ENCODE measurements at places on chromosomes 3 and 15. TPM values are rescaled to one million over a fixed set of nuclear protein-coding genes. Genes with fewer than 3 reads are reported as not detected.

Gene GLDN
- polyA plus RNA-seq: not detected

Gene GNAT1
- not detected for polyA plus RNA-seq

DNA sequence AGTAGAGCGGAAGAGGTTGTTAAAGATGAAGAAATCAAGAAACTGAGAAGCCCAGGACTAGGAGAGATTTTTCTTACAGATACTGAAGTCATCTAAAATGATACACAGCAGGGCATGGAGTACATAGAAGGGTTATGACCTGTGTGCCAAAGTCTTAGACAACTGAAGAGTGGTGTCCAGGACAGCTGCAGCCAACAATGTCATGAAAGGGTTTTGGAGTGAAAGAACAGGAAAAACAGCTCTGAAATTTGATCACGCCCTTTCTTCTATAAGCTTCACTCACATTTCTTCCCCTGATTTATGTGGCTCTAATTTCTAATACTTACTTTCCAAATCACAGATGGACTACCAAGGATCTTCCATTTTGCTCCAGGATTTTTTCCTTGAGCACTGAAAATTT is 3.0 kb downstream of the CFAP20DC start:
- no peak for DNase-seq

DNA sequence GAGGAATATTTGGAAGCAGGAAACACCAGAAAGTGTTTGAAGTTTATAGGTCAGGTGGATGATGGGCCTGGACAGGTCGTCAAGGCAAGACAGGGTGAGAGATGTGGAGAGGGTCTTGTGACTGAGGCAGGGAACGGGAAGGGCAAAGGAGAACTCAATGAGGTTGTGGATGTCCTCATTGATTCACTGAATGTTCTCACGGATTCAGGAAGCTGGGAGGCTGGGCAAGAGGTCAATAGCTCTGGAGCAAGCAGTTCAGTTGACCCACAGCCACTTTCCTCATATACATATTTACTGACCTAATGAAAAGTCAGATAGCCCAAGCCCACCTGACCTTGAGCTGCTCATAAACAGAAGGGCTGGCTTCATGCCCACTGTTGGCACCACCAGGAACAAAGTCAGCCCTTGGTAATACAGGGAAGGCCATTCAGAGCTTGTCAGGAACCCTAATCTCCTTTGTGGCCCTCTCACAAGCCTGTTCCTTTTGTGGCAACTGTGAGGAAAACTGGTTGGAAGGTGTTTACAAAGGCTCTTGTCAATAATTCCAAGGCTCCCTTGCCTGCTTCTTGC is 31.6 kb downstream of the ARRDC4 start:
- DNase-seq: no peak

- no peak for DNase-seq
Measured at GRCh38 chr15:71591057-71591456, 219.3 kb upstream of the NR2E3 start.

DNA sequence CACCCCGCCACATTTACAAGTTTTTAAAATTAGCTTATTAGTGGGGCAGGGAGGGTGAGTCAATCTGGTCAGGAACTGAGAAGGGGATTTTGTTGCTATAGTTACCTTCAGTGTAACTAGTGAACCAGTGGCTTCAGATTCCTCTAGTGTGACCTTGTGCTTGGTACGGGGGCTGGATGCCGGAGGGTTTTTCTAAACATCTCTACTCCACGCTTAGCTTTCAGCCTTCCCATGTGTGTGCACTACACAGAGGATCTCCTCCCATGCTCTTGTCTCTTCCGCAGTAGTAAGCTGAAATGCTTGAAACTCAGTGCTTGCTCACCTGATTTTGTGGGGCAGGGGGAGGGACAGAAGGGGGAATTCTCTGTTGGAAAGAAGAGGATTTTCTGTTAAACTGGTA is 67.9 kb upstream of the AKAP13 start:
- DNase-seq: no peak

Measured in CD4-positive, CD25-positive, alpha-beta regulatory T cell (primary cell).